ENCODE measurements at places on chromosomes 3 and 15. TPM values are rescaled to one million over a fixed set of nuclear protein-coding genes. Genes with fewer than 3 reads are reported as not detected.

Gene CAMK2N2
- polyA plus RNA-seq, result 0.25 TPM

Gene SHISA5
- polyA plus RNA-seq, result 90.9 TPM

Gene PLAAT1
- 3.6 TPM for polyA plus RNA-seq

Gene LRRK1
- 3.0 TPM for polyA plus RNA-seq

Gene BTLA
- 0.83 TPM for polyA plus RNA-seq
